ENCODE measurements at places on chromosomes 3 and 15.
A peak's percentile ranks its signal among the peaks of the same experiment; 100 is the strongest.

GRCh38 chr3:31008994-31009393 is 114.5 kb upstream of the GADL1 start:
- no peak for DNase-seq

- DNase-seq: no peak
Measured at GRCh38 chr15:72198356-72199204, 993 bp upstream of the GRAMD2A start.

GRCh38 chr3:46693038-46693891 is at the start of gene ALS2CL:
Gene ALS2CL, minus strand, starts transcription at chr3:46693679. Its CDS starts 4,239 bp downstream, at chr3:46689440.
- DNase-seq: peak; percentile 54

DNA sequence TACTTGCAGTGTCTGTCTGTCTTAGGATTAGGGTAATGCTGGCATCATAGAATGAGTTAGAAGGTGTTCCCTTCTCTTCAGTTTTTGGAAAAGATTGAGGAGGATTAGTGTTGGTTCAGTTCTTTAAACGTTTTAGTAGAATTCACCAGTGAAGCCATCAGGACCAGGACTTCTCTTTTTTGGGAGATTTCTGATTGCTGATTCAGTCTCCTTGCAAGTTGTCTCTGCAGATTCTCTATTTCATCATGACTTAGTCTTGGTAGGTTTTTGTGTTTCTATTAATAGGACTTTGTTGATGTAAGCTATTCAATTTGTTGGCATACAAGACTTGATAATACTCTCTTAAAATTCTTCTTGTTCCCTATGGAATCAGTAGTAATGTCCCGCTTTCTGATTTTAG is 48.9 kb downstream of the STT3B start:
- DNase-seq: no peak

GRCh38 chr3:59133311-59133710 is 83.5 kb upstream of the CFAP20DC start:
- DNase-seq: no peak

- no peak for DNase-seq
Measured at GRCh38 chr15:45715528-45715927, 80.7 kb downstream of the SQOR start.

- no peak for DNase-seq
Measured at GRCh38 chr3:14925729-14926591, 21.4 kb upstream of the NR2C2 start.

- no peak for DNase-seq
Measured at GRCh38 chr3:11634081-11634635, 9.6 kb downstream of the VGLL4 start.

- DNase-seq: no peak
Measured at GRCh38 chr15:62047282-62047827, 12.9 kb downstream of the VPS13C start.

- DNase-seq: no peak
Measured at GRCh38 chr15:74785194-74786032, 3.5 kb downstream of the CSK start.

GRCh38 chr15:75661100-75661755 is 13.5 kb downstream of the SNX33 start:
- DNase-seq: no peak

- DNase-seq: no peak
Measured at GRCh38 chr3:40655551-40655950, 130.8 kb downstream of the ZNF621 start.

DNA sequence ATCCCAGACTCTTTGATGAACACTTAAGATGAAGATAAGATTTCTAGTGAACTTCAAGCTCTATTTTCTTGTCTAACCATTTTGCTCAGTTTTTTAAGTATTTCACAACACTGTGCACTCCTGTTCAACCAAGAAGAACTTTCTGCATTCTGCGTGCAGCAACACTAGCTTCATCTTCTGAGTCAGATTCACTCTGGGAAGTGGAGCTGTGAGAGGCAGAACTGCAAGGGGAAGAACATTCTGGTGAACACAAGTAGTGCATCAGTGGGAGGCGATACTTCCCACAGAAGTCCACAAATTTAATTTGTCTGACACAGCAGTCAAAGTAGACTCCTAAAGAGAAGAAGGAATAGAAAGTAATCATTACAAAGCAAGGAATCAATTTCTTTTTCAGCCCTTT is 18.1 kb downstream of the LRRC58 start:
- DNase-seq: no peak

- no peak for DNase-seq
Measured at GRCh38 chr3:189339996-189340395, 168.2 kb downstream of the TPRG1 start.

GRCh38 chr15:93519599-93519998 is 430.6 kb upstream of the RGMA start:
- DNase-seq: no peak

DNA sequence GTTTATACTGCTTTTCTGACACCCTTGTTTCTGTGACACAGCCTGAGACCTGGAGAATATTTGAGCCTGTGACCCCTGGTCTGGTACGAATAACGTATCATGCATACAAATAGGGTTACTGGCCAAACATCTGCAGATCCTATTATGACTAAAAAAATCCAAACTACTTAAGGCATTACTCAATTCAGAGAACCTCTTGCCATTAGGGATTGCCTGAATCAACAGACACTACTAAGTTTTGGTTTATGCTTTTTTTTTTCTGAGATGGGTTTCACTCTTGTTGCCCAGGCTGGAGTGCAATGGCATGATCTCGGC is 35.4 kb downstream of the OSBPL10 start:
- DNase-seq: no peak

GRCh38 chr3:194492001-194492400 is 5.2 kb upstream of the ATP13A3 start:
- no peak for DNase-seq

DNA sequence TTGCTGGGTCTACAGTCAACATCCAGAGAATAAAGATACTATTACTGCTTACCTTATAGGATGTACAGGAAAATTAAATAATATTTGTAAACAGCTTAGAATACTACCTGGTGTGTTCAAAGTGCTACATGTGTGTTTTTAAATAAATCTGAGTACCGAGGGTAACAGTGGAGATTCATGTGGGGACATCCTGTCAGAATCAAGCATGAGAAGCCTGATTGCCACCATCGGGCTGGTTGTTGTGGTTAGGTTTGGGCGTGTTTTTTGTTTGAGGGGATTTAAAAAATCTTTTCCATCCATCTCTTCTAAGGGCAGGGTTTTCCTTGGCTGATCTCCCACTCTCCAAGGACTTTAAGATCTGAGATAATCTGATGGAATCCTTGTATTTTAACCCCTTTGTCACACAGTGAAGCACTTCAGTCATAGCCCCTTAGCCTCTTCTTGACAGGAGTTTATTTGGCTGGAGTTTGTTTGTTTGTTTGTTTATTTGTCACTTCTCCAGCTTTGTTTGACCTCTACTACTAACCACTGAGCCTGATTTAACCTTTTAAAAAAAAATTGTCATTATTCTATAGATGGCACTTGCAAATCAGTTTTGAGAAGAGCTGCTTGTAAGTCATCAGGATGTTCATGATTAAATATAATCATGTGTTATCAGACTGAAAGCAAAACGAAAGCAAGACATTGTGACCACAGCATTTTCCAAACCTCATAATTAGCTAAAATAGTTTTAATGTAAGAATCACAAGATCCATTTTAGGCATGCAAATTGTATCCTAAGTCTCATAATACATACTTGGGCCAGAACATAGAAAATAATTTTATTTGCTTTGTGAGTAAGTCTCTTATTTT is 72.8 kb upstream of the RARB start:
- no peak for DNase-seq

Measured in stimulated activated CD8-positive, alpha-beta memory T cell treated with anti-CD3 and anti-CD28 coated beads, Interleukin-2, amount 100 ng/mL, for 1 hour (primary cell).